ENCODE measurements at places on chromosomes 4 and X.

- no peak for DNase-seq
Measured at GRCh38 chrX:49177338-49177833, 5.7 kb downstream of the PLP2 start.

DNA sequence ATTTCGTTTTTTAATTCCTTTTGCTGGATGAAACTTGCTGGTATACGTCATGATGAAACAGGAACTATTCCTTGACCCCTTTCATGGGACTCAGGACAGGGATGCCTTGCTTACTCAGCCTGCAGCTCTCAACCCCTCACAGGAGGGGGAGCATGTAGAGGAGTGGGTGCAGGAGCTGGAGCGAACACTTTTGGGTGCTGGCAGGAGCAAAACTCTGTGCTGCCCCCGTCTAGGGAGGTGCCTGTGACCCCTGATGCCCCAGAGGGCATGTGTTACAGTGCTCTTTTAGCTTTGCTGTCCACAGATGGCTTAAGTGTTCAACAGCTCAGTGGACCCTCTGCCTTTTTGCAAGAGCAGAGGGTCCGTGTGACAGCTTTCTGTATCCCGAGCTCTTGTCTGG, 56.8 kb upstream of the TEX13C start:
- DNase-seq, result no peak

DNA sequence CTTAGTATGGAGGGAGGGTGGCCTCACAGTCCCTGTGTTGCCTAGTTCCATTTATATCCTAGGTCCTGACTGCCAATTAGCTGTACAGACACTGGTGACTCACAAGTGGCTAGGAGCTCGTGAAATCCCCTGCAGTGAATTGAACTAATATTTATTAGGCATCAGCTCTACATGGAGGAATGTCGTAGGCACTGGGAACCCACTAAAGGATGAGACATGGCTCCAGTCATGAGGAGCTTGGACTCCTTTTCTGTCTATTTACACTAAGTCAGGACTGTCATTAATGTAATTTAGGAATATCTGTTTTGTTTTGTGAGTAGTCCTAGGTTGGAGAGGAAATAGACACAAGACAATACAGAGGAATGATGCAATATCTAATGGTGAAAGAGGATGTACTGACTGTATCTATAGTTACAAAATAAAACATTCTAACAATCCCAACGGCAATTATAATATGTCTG, 67.7 kb downstream of the MID1IP1 start:
- no peak for DNase-seq

DNA sequence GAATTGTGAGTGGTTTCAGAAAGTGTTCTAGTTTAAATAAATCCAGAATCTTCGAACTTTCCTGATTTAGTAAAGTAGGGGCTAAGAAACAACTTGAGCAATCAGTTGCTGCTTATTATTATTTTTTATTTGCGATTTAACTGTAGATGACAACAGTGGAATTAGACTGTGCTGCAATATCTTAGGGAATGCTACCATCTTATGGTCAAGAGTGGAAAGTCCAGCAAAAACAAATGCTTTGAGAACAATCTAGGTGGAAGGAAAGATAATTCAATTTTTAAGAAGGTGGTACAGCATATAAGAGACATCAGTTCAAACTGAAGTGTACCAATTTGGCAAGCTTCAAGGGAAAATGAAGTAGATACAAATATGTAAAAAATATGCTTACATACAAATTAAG, 73.3 kb downstream of the CYLC1 start:
- no peak for DNase-seq
